ENCODE measurements at places on chromosomes 7 and 10.
A peak's percentile ranks its signal among the peaks of the same experiment; 100 is the strongest.

DNA sequence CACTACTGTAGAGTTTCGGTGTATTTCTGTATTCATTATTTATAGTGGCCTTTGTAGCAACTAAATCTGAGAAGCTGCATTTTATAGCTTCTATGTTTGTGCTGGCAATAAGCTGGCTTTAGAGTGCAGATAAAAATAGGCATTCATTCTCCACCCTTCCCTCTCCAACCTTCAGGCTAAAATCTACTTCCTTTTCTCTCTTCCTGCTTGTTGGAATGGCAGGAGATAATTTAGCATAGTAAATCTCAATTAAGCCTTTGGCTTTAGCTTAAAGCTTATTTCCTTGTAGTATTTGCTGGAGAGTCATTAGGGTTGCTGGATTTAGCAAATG lies 58.5 kb downstream of the CPVL start:
- H3K4me1 ChIP-seq = peaks cover 10% of the 10 kb centered on the region
- no peak overlapping the region for H3K4me3 ChIP-seq
- no peaks in the 10 kb centered on the region for H3K27me3 ChIP-seq
- no peak for DNase-seq

DNA sequence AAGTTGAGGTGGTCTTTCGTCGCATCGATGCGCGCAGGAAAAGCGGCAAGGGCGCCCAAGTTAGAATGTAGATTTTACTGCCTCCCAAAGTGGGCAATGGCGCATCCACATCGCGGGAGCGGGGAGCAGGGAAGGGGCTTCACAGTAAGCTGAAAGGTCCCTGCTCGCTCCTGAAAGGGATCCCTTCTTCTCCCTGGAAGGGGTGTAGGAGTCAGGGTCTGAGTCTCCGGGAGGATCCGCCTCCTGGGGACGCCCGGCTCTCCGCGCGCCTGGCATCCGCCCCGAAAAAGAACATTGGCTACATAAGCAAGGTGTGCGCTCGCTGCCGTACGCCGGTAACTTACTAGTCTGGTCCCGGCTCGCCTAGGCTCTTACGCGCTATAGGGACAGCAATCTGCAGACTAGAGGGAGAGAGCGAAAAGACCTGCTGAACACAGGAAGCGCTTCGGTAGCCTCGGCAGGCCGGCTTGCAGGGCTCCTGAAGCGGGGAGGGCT lies 804 bp downstream of the UNC5B start:
- peaks cover 23% of the 10 kb centered on the region for H3K27me3 ChIP-seq
- H3K27ac ChIP-seq = peak overlapping the region; percentile 39
- peaks cover 8% of the 10 kb centered on the region for H3K4me1 ChIP-seq
- DNase-seq = peak; percentile 88

DNA sequence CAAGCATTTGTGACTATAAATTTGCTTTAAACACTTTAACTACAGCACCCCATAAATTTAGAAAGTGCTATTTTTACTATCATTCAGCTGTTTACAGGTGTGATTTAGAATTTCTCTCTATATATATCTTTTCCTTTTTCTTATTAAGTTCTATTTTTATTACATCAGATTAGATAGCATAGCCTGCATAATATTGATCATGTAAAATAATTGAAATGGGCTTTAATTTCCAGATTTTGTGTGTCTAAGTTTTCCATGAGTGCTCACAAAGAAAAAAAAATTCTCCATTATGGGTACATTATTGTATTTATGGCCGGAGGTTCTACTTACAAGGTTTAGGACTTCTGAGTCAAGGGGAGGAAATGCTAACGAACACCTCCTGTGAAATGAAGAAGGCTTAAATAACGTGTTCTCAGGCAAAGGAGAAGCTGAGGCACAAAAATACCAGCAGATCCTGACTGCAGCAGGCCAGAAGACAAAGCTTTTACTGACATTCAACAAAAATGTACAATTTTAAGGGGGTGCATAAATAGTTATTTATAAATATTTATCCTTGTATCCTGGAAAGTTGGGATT lies 114.2 kb downstream of the RNF133 start:
- H3K4me3 ChIP-seq = no peak overlapping the region
- no peaks in the 10 kb centered on the region for H3K27me3 ChIP-seq
- H3K27ac ChIP-seq = no peak overlapping the region
- H3K36me3 ChIP-seq = no peaks in the 10 kb centered on the region

GRCh38 chr10:12803776-12804175 lies 197.7 kb downstream of the CCDC3 start:
- DNase-seq = no peak
- no peaks in the 10 kb centered on the region for H3K36me3 ChIP-seq
- no peak overlapping the region for H3K4me3 ChIP-seq
- H3K4me1 ChIP-seq = no peaks in the 10 kb centered on the region
- no peak overlapping the region for H3K27ac ChIP-seq

- no peaks in the 10 kb centered on the region for H3K27me3 ChIP-seq
- no peak for DNase-seq
- no peaks in the 10 kb centered on the region for H3K4me1 ChIP-seq
- H3K4me3 ChIP-seq = no peak overlapping the region
- H3K27ac ChIP-seq = no peak overlapping the region
- no peaks in the 10 kb centered on the region for H3K36me3 ChIP-seq
Measured at GRCh38 chr10:62112300-62112699, 156.3 kb downstream of the RTKN2 start.

All from GM23248 (cell line).